ENCODE measurements at places on chromosomes 2 and 18.
A peak's percentile ranks its signal among the peaks of the same experiment; 100 is the strongest.

DNA sequence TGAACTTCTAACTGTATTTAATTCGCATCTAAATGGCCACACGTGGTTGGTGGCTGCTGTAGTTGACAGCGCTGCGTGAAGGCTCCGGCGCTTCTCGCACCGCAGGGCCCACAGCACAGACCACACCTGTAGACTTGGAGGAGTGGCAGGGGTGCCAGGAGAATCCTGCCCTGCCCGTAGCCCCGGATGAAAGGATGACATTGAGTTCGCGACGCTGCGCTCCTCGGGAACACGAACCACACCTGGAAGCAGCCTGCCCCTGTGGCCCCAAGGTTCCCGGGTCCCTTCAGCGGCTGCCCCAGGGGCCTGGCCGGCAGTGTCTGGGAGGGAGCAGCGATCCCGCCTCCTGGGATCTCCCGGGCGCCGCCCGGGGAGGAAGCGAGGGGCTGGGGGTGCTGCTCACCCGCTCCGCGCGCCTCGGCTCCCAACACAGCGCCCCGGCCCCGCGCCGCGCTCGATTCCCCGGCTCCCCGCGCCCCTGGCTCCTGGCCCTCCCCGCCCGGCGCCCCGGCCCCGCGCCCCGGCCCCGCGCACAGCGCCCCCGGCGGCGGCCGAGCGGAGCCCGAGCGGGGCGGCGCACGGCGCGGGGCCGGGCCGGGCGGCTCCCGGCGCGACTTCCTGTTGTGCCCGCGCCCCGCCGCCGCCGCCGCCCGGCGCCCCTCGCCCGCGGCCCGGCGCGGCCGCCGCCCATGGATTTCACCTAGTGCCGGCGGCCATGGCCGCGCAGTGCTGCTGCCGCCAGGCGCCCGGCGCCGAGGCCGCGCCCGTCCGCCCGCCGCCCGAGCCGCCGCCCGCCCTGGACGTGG, at the start of gene RNPEPL1:
TSS of gene RNPEPL1 (plus strand) at position 613 of the 806 bp plus-strand sequence. CDS start at position 716, 103 bp downstream.
- H3K36me3 ChIP-seq = peaks cover 28% of the 10 kb centered on the region
- H3K27ac ChIP-seq = peak within 1 kb of the TSS; percentile 83
- DNase-seq = peak; percentile 41
- no peaks in the 10 kb centered on the region for H3K27me3 ChIP-seq
- peaks cover 87% of the 10 kb centered on the region for H3K4me1 ChIP-seq

DNA sequence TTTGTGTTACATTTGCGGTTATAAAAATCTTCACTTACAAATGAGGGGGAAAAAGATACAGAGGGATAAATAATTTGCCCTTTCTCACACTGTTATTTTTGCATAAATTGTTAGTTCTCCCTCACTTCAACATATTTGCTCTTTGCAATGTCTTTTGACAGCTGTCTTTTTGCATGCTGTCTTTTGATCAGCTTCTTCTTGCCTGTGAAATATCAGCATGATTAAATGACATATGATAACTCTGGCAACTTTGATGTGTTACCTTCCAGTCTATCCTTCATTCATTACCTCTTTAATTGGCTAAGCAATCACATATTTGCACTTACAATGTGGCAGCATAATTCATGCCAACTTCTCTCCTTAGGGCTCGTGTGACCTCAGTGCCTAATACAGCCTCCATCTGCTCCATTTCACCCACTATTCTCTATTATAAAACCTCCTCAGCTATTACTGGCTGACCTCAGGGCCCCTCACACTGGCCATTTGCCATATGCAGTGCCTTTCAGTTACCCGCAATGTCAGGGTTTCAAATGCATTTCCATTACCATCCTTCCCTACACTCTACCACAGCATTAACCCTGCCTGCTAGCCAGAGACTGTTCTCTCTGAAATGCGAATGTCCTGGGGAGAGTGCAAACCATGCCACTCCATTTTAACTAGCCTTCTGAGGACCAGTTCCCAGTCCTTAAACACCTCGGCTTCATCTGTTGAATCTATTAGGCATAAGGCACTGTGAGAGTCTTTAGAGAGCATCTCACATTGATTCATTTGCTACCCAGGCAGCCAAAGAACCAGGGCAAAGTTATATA, 1056.6 kb upstream of the CHAC2 start:
- no peak overlapping the region for H3K4me3 ChIP-seq
- H3K36me3 ChIP-seq = no peaks in the 10 kb centered on the region
- no peak overlapping the region for H3K27ac ChIP-seq
- DNase-seq = no peak

DNA sequence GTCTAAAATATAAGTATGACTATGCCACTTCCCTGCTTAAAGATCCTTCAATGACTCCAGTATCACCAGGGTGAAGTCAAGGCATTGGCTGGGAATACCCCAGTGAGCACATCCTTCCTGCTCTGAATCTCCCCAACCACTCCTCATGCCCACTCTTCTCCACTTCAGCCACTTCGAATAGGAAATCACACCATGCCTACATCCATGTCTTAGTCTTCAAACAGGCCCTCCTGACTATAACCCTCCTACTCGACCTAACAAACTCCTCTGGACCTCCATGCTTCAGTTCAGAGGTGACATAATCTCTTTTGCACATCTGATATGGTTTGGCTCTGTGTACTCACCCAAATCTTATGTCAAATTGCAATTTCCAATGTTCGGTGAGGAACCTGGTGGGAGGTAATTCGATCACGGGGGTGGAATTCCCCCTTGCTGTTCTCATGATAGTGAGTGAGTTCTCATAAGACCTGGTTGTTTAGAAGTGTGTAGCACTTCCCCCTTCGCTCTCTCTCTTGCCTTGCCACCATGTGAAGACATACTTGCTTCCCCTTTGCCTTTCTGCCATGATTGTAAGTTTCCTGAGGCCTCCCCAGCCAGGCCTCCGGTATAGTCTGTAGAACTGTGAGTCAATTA, 87.8 kb upstream of the TFCP2L1 start:
- H3K36me3 ChIP-seq = peaks cover 22% of the 10 kb centered on the region
- H3K4me3 ChIP-seq = no peak overlapping the region
- no peaks in the 10 kb centered on the region for H3K4me1 ChIP-seq
- H3K27me3 ChIP-seq = no peaks in the 10 kb centered on the region
- no peak overlapping the region for H3K27ac ChIP-seq

- H3K4me3 ChIP-seq = peak overlapping the region; percentile 33
- H3K36me3 ChIP-seq = no peaks in the 10 kb centered on the region
- H3K27me3 ChIP-seq = no peaks in the 10 kb centered on the region
- H3K4me1 ChIP-seq = peaks cover 14% of the 10 kb centered on the region
- DNase-seq = no peak
These were observed 30.6 kb upstream of the CD8A start for GRCh38 chr2:86821306-86821705.

All from T-cell (primary cell).